ENCODE measurements at places on chromosomes 6 and 20. TPM values are rescaled to one million over a fixed set of nuclear protein-coding genes. Genes with fewer than 3 reads are reported as not detected.
A peak's percentile ranks its signal among the peaks of the same experiment; 100 is the strongest.

The ADGRF4 gene
- total RNA-seq: not detected

The NMBR gene
- not detected for total RNA-seq

DNA sequence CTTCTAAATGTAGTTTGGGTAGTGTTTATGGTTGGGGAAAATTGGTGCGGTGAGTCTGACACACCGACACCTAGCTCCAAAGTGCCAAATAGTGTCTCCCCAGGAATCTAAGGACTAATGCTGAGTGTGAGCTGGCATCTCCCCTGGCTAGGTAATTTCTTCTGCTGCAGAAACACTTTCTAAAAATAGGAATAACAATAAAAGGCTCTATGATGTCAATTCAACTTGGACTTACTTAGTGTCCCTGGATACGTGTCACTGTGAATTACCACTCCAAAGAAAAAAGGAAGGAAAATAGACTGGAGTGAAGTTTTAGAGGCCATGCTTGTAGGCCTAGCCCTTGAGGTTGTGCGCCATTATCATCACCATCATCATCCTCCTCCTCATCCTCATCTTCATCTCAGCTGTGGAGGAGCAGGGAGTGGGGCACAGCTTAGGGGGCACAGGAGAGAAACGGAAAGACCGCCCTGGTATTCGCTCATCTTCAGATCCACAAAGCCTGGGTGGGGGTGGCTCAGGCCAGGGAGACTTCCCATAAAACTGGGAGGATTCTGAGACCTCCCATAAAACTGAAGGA, 89.6 kb downstream of the TBC1D7 start:
- no peak for DNase-seq

GRCh38 chr6:49468042-49468441, 4.9 kb downstream of the CENPQ start:
- DNase-seq: no peak

- no peak for DNase-seq
Observed at GRCh38 chr20:16637797-16638196, 64.5 kb upstream of the KIF16B start.

DNA sequence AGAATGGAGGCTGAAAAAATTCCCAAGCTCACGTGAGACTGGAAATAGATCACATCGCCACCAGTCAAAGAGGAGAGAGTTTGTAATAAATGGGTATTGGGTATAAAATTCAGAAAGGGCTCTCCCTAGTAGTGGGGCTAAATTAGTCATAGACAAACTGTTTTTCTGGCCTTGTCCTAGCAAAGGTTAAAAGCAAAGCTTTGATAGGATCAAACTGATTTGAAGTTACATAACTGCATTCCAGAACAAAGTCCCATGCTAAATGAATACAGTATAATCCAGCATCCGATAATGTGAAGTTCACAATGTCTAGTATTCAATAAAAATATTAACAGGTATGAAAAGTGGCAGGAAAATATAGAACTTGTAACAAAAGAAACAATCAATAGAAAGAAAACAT, 149.8 kb upstream of the ATXN1 start:
- DNase-seq: no peak

DNA sequence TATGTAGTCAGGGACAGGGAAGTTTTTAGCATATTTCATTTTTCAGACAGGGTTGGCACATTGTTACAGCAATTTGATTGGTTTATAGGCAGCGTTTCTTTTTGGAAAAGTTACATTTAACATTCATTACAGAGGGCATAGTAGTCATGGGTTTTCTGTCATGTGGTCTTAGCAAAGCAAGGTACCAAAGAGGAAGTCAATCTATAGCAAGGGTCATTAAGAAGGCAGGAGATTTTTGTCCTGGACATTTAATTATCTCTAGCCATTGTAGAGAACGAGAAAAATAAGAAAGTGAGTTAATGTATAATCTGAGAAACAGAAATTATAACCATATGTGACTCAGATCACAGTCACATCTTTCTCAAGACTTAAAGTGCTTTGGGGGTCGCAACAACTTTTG, 47.4 kb downstream of the TPD52L1 start:
- no peak for DNase-seq

DNA sequence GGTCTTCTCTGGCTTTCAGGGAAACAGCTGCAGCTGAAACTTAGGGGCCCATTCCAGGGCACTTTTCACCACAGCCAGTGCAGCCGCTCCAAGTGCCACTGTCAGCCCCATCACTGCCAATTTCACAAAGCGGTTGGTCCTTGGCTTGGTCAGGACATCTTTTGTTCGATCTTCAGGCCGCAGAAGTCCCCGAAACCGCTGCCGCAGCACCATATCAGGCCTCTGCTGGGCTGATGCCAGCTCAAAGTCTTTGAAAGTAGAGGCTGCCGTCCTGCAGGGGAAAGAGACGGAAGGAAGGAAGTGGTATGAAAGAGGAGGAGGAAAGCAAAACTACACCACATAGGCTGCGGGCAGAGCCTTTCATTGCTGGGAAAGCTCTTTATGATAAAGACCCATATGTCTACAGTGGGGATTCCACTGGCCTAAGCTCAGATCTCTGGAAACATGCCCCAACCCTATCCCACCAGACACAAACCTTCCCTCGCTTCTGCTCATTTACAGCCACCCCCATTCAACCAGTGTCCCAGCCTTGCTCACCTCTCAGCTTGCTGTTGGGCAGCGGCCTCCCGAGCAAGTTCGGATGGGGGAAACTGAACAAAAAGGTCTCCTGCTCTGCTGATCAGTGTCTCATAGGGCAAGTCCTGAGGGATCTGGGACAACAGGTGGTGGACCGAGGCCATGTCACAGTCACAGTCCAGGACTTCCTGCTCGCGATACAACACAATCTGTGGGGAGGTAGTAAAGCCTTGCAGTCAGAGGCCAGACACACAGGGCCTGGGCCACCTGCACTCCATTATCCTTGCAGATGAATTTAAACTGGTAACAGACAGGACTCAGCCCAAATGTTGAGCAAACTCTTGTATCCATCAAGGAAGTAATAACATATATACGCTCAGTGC, 23.5 kb downstream of the TBC1D20 start:
- no peak for DNase-seq

- DNase-seq: peak; percentile 34
Observed at GRCh38 chr6:162713974-162714780, 13.4 kb downstream of the PRKN start.
